ENCODE measurements at places on chromosomes 12 and 14.

DNA sequence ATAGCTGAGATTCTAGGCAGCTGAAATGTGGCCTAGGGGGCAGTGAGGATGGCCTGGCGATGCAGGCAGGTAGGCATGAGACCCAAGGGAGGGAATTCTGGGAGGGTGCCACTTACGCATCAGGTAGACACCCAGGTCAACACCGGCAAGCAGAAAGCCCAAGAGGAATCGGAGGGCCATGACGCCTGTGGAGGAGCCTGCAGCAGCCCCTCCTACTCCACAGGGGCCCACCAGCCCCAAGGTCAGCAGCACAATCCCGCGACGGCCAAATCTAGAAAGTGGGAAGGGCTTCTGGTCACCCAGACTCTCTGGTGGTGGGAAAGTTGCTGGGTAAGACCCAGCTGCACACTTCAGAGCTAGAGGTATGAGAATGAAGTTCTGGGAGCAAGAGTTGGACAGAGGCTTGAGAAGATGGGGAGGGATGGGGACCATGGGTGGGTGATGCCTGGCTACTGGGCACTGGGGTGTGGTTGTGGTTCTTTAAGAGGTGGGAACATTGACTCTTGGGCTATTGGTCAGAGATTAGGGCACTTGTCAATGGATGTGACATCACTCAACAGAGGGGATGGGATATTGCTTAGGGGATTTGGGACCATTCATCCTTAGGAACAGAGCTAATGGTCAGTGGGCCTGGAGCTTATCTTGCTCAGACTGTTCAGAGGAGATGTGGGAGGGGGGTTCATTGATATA lies 3.4 kb downstream of the SLC22A17 start:
- DNase-seq = no peak

DNA sequence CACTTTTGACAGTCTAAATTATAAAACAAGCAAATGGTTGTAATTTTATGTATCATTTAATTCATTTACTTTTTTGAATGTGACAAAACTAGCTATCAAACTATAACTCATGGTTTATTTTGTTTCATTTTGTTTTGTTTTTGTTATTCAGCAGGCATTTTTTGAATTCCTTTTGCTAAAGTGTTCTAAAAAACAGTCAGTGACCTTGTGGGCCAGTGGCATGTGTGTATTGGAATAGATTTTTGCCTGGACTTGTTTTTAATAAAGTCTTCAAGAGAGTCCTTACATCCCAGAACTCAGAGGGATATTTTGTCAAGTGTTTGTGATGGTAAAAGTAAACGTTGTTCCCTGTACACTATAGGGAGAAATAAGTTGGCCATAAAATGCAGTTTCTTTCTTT lies 369.7 kb upstream of the SYT1 start:
- no peak for DNase-seq

GRCh38 chr12:113929312-113929989 lies 36.7 kb downstream of the RBM19 start:
- no peak for DNase-seq

GRCh38 chr12:47272412-47273190 lies 192.8 kb upstream of the AMIGO2 start:
- DNase-seq = no peak

GRCh38 chr12:100951756-100952155 lies 157.2 kb downstream of the ANO4 start:
- DNase-seq = no peak

GRCh38 chr14:104602315-104602932 lies 2.1 kb downstream of the TMEM179 start:
- no peak for DNase-seq

GRCh38 chr12:104535369-104535768 lies 78.6 kb downstream of the CHST11 start:
- DNase-seq = no peak

- DNase-seq = no peak
These were observed 2.0 kb upstream of the MAP1LC3B2 start for GRCh38 chr12:116556964-116557698.

DNA sequence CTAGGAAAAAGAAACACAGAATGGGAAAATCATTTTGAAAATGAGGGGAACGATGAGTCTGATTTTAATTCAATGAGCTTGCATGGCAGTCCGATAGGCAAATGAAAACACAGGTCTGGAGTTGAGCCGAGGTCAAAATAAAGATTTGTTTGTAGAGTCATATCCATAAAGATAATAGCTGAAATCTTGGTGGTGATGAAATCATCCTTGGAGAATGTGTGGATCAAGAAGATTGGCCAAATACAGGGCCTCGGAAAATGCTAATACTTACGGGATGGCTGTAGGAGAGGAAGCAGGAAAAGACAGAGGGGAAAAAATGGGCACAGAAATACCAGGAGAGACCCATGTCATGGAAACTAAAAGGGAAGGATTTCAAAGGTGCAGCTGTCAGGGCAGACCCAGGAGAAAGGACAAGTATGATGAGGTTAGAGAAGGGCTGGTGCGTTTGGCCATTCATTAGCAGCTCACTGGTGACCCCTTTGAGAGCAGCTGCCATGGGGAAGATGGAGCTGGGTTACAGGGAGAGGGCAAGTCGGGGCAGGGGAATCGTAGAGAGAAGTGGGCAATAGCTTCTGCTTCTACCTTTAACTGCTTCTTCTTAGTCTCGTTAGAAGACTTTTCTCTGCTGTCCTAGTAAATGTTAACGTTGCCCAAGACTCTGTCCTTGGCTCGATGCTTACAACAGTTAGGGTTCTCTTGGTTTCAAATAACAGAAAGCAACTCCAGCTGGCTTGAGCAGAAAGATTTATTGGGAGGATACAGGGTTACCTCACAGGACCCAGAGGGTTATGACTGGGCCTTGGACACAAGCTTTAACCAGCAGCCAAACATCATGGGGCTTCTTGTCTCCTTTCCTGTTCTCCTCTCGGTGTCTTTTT lies 161.8 kb downstream of the EFCAB11 start:
- DNase-seq = no peak

- DNase-seq = no peak
These were observed 16.3 kb downstream of the MAP4K5 start for GRCh38 chr14:50516091-50516490.

DNA sequence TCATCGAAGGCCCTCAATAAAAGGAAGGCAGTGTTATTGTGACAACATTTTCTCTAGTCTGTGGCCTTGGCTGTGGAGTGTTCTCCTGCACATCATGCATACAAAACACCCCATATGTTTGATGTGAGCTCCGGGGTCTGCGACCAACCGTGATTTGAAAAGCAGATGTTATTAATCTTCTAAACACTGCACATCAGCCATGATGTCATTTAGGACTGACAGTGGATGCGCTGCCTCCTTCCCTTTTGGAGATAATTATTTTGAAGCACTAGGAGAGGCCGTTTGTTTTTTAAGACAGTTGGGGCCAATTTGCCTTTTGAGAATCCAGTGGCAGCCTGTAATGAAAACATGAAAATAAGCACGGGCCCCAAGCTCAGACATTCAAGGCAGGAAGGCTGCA lies 1041.6 kb downstream of the BCL11B start:
- no peak for DNase-seq

GRCh38 chr12:102478405-102479098 lies 1.8 kb downstream of the IGF1 start:
- peak; percentile 30 for DNase-seq

Measured in OCI-LY7 (cell line).